ENCODE measurements at places on chromosomes 6 and 20.

GRCh38 chr6:105326216-105326615 lies 76.7 kb downstream of the PREP start:
- DNase-seq = no peak

GRCh38 chr20:10672624-10673127 lies 1.1 kb downstream of the JAG1 start:
- no peak for DNase-seq

DNA sequence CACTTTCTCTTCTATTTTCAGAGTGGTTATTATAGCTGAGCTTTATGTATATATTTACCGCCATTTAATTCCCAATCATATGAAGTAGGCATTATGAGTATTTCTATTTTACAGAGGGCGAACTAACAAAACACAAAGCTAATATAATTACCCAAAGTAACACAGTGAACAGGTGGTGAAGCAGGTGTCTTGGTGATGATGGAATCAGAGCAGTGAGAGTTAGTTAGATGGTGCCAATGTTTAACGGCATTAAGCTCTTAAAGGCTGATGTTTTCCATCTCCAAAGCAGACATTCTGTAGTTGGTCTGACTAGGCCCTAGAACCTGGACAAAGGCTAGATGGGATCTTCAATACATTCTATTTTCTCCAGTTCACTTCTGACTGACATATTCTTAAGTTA lies 551.1 kb upstream of the SYNCRIP start:
- no peak for DNase-seq

DNA sequence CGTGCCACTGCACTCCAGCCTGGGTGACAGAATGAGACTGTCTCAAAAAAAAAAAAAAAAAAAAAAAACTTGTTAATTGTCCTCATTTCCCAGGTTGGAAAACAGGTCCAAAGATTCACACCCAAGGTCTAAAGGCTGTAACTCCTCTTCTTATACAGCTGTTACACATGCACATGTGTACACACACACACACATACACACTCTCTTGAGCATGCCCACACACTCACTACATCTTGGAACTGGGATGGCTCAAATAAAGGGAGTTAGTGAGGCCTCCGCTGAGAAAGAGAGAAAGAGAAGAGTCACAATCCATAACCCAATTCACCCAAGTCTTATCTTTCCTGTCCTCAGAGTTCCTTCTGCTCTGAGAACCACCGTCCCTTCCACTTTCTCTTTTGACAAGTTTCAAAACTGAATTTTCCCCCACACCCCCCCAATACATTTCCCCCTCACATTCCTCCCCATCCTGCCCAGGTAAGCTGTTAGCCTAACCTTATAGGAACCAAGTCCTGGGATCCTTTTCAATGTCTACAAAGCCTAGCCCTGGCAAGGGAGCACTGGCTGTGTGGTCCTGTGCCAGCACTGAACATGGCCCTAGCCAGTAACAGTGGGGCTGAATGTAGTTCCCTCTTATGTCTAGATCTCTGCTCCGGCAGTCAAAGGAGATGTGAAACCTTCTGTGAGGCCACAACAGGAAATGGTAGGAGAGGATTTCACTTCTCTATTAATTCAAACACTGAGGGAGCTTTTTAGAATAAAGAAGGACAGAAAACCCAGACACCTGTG lies 3.2 kb upstream of the HLA-DMB start:
- no peak for DNase-seq

DNA sequence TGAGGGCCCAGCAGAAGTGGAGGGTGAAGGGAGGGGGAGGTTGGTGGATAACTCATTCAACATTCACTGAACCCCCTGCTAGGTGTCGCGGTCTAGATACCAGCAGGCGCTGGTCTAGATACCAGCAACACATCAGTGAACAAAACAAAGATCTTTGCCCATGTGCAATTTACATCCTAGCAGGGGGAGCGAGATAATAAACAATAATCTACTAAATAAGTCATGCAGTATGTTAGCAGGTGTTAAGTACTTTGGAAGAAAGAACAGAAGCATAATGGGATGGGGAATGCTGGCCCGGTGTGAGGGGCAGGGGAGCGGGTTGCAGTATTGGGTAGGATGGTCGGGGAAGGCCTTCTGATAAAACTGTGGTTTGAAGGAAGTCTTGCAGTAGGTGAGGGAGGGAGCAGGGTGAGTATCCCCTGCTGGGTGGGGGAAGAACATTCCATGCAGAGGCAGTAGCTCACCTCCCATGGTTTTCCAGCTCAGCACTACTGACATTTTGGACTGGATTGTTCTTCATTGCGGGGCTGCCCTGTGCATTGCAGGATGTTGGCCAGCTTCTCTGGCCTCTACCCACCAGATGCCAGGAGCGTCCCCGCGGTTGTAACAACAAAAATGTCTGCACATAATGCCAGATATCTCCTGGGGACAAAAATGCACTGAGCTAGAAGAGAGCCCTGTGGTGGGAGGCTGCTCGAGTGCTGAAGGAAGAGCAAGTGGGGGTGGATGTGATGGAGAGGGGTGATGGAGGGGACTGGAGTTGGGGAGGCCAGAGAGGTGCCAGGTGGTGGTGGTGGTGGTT lies 117.3 kb downstream of the TOX2 start:
- no peak for DNase-seq

GRCh38 chr6:56255349-56255748 lies 8.0 kb upstream of the COL21A1 start:
- DNase-seq = no peak

DNA sequence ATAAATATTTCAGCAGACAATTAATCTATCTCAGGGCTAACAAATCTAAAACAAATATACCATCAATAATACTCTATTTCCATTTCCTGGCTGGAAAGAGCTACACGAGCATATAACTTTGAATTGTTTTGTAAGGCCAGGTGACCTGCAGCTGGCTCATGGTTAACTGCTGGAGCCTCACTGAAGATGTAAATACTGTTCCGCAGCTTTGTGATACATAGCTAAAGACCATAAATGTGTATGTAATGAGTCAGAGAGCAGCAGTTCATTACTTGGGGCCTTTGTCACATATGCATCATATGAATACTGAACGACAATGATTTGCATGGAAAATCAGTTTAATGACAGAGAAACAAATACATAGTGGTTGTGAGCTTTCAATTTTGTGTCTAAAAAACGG lies 109.4 kb upstream of the CCN2 start:
- no peak for DNase-seq

- DNase-seq = no peak
Observed at GRCh38 chr6:144379356-144379755, 94.2 kb downstream of the UTRN start.

DNA sequence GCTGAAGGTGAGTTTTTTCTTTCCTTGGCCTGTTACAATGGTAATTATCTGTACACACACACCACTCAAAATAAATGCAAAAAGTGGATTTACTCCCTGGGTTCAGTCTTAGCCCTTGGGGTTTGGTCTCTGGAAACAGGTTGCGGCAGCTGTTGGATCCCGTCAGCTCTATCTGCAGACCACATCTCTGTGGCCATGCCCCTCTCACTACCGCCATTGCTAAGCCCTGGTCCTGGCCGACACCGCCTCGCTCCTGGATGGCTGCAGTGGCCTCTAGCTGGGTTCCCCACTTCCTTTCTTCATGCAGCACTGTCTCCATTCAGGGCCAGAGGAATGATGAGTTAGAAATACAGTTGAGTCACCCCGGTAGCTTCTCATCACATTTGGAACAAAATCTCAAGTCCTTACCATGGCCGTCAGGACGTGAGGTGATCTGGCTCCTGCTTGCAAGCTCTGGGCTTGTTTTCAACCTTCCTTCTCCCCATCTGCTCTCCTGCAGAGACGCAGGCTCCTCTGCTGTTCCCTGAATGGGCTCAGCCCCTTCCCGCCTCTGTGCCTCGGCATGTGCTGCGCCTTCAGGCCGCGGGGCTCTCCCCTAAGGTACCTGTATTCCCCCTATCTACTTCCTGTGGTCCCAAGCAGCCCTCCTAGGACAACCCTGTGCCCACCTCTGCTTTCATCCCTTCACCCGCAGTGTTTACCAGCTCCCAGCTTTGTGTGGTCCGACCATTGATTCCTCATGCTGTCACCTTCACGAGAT lies 38.0 kb downstream of the EFCAB8 start:
- no peak for DNase-seq

DNA sequence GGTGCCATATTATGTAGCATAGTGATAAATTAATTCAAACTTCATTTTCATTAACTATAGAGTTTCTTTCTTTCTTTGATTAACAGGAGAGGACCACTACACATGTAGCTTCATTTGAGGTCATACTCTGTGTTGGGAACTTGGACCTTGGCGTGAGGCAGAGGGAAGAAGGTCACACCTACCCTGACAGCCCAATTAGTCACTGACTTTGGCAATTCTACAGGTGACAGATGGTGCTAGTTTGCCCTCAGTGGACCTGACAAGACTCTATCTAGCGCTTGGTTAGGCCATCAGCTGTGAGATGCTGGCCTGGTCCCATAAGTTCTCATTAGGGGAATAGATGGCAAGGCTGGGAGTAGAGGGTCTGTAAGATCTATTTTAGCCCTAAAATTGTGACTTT lies 14.2 kb downstream of the SLX4IP start:
- DNase-seq = no peak

DNA sequence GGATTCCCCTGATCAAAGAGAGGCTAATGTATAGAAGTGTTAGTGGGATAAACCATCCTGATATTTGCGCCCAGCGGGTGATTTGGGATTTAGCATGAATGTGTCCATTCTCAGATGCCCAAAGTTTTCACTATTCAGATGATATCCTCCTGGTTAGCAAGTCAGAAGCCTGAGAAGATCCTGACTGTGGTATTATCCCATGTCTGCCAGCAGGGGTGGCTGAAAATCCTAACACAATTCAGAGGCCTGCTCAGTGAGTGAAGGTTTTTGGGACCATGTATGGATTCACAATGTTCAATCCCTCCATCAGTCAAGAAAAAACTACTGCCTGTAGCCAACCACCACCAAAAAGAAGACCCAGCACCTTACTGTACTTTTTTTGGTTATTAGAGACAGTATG lies 34.1 kb upstream of the SPACA1 start:
- DNase-seq = no peak

GRCh38 chr6:156689656-156690055 lies 87.5 kb upstream of the ARID1B start:
- no peak for DNase-seq

GRCh38 chr6:34189806-34190503 lies 44.1 kb upstream of the GRM4 start:
- DNase-seq = no peak

GRCh38 chr20:32970115-32970972 lies 33.9 kb downstream of the SUN5 start:
- DNase-seq = no peak

GRCh38 chr20:46705378-46705729 lies 4.1 kb upstream of the SLC2A10 start:
- DNase-seq = no peak

DNA sequence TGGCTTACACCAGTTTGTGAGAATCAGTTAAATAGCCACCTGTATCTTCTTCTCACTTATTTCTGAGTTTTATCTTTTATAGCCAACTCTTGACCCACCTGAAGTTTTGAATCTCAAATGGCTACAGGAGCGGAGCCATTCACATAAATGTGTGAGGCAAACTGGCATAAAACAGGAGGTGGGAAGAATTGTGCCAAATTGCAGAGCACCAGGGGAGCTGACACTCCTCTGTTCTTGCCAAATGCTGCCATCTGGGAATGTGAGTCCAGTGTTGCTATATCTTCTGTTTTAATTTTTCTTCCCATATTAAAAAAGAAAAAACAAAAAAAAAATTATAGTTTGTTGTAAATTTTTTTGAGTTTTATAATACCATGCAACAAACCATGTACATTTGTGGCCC lies 17.0 kb upstream of the RNF146 start:
- no peak for DNase-seq

GRCh38 chr6:37365791-37366190 lies 12.0 kb downstream of the RNF8 start:
- DNase-seq = no peak

DNA sequence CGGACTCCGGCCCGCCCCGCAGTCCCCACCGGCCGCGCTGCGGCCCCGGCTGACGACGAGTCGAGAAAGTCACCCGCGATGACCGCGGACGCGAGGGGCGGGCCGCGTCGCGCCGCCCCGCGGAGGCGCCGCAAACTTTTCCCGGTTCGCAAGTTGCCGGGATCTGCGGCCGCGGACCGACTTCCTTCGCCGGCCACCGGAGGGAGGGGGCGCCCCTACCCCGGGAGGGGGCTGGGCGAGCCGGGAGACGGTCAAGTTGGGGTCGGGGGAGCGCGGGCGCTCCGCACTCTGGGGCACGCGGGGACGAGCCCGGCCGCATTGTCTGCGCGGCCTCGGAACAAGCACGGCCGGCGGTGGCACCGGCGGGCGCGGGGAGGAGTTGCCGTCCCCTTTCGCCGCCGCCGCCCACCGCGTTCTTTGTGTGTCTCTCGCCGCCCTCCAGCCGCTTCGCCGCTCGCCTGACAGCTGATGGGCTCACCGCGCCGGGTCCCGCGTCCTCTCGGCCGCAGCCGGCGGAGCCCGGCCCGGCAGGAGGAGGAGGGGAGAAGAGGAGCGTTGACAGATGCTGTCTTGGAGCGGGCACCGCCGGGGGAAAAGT lies 131.6 kb downstream of the OGFRL1 start:
- no peak for DNase-seq

DNA sequence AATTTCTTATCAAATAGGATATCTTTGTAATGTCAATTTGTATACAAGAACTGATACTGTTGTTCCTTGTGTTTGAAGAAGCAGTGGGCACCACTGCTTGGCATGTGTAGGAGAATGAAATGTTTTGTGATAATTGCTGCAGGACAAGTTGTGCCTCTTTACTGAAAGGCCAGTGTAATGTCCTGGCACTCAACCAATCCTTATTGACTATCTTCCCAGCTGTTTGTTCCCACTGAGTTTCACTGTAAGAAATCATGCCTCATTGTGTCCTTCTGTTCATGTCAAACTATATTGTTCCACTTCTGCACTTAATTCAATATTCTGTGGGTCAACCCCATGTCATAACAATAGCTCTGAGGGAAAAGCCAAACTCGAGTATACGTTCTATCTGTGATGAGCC lies 136.1 kb upstream of the FAM83B start:
- DNase-seq = no peak

DNA sequence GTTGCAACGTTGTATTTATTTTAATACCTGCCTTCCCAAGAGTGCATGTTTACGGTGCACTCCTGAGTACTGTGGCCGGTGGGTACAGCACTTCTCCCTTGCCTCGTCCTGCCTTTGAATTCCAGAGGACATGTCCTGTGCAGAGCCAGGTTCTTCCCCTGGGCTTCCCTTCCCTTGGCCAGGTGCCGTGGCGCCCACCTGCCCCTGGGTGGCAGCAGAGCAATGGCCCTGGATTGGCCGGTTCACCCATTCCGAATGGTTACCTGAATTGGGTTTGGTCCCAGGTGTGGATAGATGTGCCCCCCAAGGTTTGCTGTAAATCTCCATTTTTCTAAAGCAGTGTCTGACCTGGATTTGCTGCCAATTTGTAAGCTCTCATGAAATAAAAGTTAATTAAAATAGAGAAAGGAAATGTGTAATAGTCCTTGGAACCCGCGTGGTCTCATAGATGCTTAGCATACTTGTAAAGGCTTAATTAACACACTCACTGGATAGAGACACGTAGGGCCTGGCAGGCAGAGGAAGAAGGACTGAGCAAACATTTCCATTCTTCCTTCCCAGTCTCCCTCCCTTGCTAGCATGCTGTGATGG lies 40.6 kb downstream of the DTD1 start:
- DNase-seq = no peak

GRCh38 chr6:40693768-40694167 lies 106.6 kb upstream of the LRFN2 start:
- no peak for DNase-seq

- DNase-seq = no peak
Observed at GRCh38 chr6:122400121-122400450, 634 bp downstream of the HSF2 start.

- DNase-seq = no peak
Observed at GRCh38 chr6:1224514-1224913, 87.4 kb upstream of the FOXQ1 start.
